NT2/D1 (cell line): ENCODE measurements at places on chromosomes 2 and 18.

DNA sequence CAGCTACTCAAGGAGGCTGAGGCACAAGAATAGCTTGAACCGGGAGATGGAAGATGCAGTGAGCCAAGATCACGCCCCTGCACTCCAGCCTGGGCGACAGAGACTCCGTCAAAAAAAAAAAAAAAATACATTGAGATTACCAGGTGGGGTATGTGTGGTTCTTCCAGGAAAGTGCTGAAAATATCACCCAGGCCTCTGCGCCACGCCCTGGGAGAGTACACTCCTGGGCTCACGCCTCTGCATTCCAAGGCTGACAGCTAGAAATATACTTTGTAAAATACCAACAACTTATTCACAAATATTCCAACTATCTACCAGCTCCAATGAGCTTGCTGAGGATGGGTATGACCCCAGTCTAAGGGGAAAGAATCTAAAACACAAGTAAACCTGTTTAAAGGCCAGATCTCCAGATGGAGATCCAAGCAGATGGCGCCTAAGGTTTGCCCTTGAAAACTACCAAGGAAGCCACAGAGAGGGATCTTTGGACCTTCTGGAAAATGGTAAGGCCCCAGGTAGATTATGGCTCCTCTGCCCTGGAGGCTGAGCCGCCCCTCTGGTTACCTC lies 21.6 kb upstream of the B3GNT7 start:
- DNase-seq = no peak

- DNase-seq = no peak
These were observed 117.7 kb downstream of the ZEB2 start for GRCh38 chr2:144402251-144402650.

GRCh38 chr18:8175501-8176061 lies 433.7 kb upstream of the RAB12 start:
- no peak for DNase-seq

DNA sequence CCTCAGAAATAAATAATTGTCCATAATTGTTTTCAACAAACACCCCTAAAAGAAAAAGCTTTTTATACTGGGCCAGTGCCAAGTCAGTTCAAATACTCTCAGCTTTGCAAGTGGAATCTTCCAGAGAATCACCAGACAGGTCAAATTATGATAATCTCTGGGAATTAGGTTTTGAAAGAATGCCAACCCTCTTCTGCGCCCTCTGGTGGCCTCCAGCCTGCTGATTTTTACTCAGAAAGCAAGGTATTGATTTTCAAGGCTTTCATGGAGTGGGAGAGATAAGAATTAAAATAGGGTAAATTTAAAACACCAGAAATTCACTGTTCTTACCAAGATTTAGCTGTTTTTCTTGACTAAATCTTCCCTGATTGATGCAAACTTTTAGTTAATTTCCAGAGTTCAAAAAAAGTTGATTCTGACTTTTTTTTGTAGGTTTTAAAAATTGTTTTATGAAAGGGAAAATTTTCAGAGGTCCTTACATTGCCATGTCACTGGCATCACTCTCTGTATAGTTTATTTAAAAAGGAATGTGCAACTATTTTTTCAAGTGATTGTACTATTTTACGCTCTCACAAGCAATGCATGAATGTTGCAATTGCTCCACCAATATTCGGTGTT lies 282.9 kb upstream of the TNP1 start:
- DNase-seq = peak; percentile 40

DNA sequence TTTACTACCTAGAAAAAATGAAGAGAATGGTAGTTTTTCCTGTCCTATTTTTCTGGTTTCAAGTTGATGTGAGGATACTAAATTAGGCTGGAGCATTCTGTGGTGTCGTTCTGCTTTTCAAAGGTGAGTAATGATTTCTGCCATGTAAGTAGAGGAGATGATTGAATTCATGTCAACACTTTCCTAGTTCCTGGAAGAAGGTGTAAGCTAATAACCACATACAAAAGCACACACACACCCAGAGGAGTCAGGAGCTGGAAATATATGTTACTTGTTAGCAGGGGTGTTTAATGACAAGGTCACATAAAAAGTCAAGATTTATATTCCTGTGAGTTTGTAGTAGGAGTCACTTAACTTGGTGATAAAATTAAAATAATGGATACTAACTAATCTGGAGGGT lies 172.1 kb downstream of the TMX3 start:
- no peak for DNase-seq
